ENCODE measurements at places on chromosomes 16 and 17.

GRCh38 chr17:43051969-43052368, 26.9 kb downstream of the RND2 start:
- DNase-seq: no peak

- DNase-seq: no peak
These were observed 121.6 kb downstream of the ZNF423 start for GRCh38 chr16:49734331-49734730.

DNA sequence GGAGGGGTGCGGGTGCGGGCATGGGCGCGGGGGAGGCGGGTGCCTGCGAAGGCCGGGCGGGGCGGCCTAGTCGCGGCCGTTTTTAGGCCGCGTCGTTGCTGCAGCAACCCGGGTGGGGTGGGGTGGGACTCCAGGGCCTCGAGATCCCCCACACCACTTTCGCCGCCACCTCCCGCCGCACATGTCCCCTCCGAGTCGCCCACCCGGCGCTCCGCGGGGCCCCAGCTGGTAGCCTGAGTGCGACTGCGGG, 11.3 kb downstream of the TBX2 start:
- DNase-seq: no peak

DNA sequence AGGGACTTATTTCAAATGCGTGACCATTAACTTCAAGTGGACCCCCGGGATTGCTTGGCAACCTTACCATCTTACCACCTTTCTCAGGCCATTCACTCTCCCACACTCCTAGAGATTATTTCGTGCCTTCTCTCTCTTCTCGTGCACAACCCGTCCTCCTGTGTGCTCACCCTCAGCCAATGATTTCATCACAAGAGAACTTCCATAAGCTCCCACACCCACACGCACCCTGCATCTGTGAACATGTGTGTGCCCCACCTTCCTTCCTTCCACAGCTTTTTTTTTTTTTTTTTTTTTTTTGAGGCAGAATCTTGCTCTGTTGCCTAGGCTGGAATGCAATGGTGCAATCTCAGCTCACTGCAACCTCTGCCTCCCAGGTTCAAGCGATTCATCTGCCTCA, 27.4 kb upstream of the CDH3 start:
- no peak for DNase-seq

- no peak for DNase-seq
These were observed 4.8 kb upstream of the GOSR1 start for GRCh38 chr17:30472238-30472890.
